Stimulated activated CD8-positive, alpha-beta memory T cell treated with anti-CD3 and anti-CD28 coated beads, Interleukin-7, amount 100 ng/mL, for 1 hour (primary cell): ENCODE measurements at places on chromosomes 1 and 21.
A peak's percentile ranks its signal among the peaks of the same experiment; 100 is the strongest.

DNA sequence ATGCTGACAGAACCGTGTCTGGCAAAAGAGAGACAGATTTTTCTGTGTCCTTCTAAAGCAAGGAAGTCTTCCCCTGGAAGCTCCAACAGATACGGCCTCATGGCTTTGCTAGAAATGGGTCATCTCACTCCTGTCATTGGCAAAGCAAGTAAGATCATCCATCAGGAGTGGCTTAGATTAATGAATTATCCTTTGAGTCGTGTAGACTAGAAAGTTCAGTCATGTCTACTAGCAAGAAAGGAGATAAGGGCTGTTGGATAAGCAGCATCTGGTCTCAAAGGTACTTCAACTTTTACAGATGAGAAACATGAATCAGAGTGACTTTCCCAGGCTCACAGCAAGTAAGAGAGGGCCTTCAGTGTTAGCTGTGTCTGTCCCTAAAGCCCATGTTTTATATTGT lies 3.4 kb upstream of the AGO3 start:
- no peak for DNase-seq

GRCh38 chr1:77829851-77830250 lies 50.4 kb downstream of the MIGA1 start:
- DNase-seq = no peak

DNA sequence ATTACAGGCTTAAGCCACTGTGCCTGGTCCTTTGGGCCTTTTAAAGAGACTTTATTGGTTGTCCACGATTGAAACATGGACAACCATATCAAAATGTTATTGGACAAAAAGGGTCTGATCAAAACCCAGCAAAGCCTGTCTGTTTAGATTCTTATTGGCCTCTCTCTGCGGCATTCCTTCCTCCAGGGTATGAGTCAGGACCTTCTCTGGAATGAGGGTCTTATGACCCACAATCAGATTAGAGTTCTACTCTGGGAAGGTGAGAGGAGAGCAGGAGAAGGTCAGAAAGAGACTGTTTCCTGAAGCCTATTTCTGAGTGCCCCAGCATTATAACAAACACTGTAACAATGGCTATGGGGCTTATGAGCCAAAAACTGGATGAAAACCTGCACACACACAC lies 7.9 kb downstream of the LURAP1 start:
- DNase-seq = no peak

GRCh38 chr1:147664206-147664605 lies 6.1 kb downstream of the ACP6 start:
- no peak for DNase-seq

- no peak for DNase-seq
Measured at GRCh38 chr1:229171934-229172333, 99.0 kb upstream of the RAB4A start.

GRCh38 chr1:96782856-96783255 lies 61.3 kb downstream of the PTBP2 start:
- DNase-seq = no peak

DNA sequence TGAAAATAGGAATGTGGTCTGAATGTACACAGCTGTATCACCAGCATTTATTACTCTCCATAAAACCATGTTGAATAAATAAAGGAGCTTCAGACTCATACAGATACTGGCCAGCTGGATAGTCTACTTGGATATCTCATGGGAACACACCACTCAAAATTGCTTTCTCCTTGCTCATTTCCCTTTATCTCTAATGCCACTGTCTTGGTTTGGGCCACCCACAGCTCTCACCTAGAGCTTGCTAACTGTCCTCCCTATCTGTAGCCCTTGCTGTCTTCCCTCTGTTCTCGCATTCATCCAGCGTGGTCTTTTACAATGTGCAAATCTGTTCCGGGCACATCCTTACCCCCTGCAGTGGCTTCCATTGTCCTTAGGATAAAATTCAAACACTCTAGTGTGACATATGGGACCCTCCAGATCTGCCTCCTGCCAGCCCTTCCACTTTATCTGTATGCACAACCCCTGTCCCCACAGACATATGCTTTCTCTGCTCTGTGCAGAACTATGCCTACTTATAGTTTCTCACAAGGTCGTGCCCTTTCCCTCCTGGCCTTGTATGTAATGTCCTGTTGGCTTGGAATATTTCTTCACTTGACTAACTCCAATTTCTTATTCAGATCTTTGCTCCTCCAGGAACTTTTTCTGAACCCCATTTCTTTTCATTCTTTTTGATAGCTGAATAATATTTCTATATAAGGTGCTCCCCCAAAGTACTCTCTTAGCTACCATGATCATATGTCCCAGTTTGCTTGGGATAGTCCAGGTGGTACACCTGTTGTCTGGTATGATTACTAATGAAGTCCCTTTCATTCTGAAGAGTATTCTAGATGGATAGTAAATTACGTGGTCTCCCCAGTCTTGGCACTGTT lies 2.9 kb downstream of the FLVCR1 start:
- no peak for DNase-seq

- peak; percentile 3 for DNase-seq
Measured at GRCh38 chr1:27726173-27727044, 648 bp downstream of the FAM76A start.

- DNase-seq = no peak
Measured at GRCh38 chr1:33618636-33619035, 146.2 kb downstream of the ZSCAN20 start.

DNA sequence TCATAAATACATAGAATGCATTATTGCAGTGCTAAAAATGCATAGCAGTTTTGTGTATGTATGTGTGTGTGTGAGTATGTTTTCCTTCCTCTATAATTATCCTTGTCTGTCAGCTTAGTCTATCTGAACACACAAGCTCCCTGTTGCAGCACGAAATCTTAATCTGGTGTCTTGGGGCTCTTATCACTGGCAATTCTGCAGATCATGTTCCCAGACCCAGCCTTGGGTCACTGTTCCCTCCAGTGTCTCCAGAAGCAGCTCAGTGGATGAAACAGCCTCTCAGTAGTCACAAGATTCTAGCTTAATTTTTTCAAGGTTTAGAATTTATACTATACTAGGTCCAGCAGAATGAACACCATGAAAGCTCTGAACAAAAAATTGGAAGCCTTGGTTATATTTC lies 777.9 kb downstream of the MRPL39 start:
- no peak for DNase-seq

DNA sequence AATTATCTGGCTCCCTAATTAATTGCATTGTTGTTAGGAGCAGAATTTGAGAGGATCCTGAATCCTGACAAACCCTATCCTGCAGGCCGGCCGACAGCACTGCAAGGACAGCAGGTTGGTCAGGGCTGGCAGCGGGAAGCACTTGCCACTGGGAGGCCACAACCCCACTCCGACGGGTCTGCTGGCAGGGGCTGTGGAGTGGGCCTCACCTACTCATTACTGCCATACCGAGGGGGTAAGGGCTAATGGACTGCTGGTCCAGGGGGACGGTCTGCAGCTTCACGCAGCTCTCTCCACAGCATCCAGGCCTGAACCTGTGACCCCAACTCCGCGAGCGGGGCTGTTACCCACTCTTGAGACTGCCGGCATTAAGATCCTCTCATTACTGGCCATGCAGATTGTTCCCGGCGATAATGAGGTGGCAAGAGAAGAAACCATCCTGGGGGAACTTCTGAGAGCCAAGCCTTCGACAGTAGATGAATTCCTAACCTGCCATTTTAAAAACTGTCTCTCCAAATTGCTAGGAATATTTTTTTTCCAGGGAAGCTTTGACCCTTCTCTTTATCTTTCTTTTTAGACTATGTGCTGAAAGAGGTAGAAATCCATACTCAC lies 501.3 kb downstream of the OMA1 start:
- DNase-seq = no peak

DNA sequence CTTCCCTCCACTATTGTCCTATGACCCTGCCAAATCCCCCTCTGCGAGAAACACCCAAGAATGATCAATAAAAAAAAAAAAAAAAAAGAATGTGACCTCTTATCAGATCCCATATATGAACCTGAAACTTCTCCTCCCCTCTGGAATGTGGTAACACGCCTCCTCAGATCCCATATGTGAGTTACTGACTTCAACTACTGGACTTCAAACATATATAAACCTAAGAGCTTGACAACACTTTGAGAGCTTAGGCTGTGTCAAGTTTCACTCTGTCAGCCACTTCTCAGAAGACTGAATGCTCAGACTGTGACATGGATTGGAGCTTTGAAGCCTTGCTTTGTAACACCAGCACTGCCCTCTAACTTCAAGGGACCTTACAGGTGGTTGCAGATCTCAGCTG lies 148.4 kb downstream of the COP1 start:
- DNase-seq = no peak

DNA sequence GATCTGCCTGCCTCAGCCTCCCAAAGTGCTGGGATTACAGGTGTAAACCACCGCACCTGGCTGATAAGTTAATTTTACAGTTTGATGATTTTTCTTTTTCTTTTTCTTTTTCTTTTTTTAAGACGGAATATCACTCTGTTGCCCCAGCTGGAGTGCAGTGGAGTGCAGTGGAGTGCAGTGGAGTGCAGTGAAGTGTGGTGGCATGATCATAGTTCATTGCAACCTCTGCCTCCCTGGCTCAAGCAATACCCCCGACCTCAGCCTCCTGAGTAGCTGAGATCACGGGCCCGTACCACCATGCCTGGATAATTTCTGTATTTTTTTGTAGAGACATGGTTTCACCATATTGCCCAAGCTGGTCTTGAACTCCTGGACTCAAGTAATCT lies 84.4 kb upstream of the CXADR start:
- DNase-seq = no peak

DNA sequence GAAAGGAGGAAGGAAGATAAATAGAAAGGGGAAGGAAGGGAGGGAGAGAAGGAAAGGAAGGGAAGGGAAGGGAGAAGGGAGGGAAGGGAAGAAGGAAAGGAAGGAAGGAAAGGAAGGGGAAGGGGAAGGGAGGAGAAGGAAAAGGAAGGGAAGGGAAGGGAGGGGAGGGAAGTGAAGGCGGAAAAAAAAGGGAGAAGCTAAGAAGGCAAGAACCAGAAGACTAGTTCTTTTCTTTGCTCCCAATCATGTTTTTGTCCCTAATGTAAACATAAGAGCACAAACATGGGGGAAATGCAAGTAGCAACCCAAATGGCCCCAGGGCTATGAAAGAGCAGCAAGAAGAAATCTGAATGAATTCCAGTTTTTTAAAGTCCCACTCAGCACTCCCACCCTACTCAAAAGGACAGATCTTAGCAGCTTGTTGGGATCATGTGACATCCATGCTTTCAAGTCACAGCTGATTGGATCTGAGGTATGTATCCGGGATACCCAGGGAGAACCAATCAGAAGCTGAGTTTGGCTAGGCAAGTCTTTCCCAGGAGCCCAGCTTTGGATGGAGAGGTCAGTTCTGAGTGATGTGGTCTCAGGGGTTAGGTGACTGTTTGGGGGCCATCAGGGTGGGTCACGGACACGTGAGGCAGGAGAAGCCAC lies 24.2 kb upstream of the FHAD1 start:
- no peak for DNase-seq

DNA sequence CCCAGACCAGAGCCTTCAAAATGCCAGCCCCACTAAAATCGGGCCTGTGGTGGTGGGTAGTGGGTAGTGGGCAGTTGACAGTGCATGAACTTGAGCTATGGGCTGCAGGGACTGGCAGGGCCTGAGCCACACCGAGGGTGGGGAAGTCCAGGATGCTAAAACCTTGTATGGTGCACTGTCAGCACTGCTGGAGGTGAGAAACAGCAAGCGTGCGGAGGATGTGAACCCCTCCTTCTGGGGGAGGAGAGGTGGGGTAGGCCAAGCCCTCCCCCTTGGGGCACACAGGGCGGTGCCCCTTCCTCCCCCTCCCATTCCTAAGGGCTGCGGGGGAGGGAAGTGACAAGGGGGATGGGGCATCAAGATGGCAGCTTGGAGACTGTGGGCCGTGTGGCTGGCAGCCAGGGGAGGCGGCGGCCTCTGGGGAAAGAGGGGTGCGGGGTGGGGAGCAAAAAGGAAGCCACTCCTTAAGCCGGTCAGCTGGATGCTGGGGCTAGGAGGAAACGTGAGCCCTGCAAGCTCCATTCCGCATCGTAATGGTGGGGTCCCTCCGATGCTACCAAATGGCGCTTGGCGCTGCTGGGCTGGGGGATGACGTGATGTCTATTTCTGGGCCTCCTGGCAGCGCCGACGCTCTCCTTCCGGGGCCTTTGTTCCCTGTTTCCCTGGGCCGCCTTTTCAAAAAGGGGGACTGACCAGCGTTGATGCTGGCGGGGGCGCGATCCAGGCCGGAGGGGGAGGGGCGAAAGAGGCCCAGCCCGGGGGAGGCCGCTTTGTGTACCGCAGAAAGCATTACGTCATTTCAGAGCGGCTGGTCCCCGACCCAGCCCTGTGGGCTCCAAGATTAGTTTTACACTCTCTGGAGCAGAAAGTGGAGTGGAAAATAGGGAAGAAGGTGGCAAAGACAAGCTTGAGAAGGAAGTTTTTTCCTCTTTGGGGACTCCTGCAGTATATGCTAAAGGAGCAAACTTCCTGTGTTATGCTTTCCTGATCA lies 809 bp downstream of the SYT11 start:
- DNase-seq = peak; percentile 14

- DNase-seq = no peak
Measured at GRCh38 chr1:178055779-178056471, 38.0 kb upstream of the RASAL2 start.

GRCh38 chr1:237911911-237912310 lies 21.2 kb upstream of the ZP4 start:
- no peak for DNase-seq

DNA sequence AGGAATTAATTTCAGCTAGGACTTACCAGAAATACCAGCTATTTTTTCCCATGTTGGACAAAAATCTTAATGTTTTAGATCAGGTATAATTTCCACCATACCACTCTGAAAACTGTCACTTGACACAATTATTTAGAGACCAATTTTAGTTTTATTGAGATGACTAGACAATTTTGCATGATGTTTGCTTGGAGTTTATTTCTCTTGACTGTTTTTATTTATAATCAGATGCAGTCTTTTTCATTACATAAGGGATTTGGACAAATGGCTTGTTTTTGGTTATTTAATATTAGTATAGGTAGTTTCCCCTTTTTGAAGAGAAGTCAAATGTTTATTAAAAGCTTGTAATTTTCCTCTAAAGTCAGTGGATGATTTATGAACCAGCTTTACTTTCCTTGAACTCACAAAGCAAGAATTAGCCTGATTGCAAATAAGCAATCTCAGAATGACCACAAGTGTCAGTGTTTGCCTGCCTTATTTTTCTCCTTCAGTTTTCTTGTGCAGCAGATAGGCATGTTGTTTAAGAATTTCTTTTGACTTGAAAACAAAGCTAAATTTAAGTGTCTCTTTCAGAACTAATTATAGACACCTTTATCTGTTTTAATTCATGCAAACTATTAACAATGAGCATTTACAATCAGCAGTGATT lies 3.8 kb upstream of the B3GALT2 start:
- no peak for DNase-seq

DNA sequence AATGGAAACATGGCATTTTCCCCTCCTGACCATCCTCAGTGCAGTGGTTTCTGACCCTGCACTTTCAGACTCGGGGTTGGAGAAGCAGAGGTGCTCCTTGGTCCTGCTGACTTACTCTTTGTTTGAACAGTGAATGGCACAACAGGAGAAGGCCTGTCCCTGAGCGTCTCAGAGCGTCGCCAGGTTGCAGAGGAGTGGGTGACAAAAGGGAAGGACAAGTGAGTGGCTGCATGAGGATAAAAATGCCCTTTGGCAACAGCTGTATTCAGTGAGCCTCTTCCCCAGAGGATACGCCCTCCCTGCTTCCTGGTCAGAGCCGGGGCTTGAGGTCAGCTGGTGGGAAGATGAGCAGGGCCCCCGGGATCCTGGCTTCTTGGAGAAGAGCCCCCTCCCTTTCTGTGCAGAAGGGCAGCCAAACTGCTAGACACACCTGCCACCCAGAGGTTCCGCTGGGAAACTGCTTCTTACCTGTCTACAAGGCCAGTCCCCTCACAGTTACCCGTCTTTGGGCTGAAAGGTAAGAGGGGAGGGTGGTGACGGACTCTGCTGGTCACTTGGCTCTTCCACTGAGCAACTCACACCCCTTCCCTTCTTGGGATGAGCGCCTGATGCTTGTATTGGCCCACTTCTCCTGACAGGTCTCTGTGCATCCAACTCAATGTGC lies 16.6 kb downstream of the NPL start:
- DNase-seq = no peak
